ENCODE measurements at places on chromosomes 1 and 21.

GRCh38 chr21:17732306-17732705 is 86.8 kb downstream of the C21orf91 start:
- DNase-seq = no peak

DNA sequence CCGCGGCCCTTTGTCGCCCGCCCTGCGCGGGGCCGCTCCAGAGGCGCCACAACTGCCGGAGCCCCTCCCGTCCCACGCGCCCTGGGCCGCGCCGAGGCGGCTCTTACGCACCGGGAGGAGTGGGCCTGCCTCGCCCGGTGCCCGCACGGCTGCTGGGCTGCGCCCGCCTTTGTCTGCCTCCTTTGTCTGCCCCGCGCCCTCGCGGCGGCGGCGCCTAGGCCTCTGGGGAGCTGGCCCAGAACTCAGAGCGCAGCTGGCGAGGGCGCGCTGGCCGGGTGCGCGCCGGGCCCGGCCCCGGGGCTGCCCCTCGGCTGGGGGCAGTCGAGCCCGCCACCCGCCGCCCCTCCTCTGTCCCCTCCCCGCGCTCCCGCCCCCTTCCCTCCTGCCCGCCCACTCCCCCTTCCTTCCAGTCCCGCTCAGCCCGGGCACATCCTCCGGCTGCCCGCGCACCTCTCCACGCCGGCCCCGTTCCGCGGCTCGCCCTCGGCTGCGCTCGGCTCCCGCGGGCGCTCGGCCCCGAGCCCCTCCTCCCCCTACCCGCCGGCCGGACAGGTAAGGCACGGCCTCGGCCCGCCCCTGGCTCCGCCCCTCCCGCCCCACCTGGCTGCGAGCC is at the start of gene DRAXIN:
DRAXIN (plus strand) TSS at position 409 of the 613 bp plus-strand sequence. CDS start 14,549 bp downstream, outside the sequence.
- peak; percentile 42 for DNase-seq

DNA sequence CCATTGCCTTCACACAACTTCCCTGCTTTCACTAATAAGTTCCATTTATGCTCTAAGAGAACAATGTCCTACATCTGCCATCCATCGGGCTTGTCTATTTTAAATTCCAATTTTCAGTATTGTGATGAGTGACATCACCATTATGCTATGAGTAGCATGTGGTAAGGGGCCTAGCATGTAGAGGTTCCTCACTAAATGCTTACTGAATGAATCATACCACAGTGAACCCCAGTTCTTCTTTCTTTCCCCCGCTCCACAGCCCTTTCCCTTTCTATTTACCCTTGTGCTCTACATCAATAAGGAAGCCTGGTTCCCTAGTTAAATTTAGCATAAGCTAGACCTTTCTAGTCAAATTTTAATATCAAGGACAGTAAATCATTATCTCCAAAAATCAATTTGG is 195.0 kb upstream of the RGS18 start:
- DNase-seq = no peak

DNA sequence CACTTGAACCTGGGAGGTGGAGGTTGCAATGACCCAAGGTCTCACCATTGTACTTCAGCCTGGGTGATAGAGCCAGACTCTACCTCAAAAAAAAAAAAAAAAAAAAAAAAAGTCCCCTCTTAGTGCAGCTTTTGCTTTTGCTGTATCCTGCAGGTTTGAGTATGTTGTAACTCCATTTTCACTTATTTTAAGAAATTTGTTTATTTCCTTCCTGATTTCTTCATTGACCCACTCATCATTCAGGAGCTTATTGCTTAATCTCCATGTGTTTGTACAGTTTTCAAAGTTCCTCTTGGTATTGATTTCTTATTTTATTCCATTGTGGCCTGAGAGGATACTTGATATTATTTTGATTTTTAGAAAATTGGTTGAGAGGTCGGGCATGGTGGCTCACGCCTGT is 50.9 kb upstream of the AK4 start:
- no peak for DNase-seq

- no peak for DNase-seq
These were observed 29.0 kb upstream of the PRRX1 start for GRCh38 chr1:170634824-170635410.

- no peak for DNase-seq
These were observed 19.8 kb downstream of the SLC37A1 start for GRCh38 chr21:42533306-42533962.

GRCh38 chr21:26843933-26844257 is 1.3 kb downstream of the ADAMTS1 start:
- no peak for DNase-seq

DNA sequence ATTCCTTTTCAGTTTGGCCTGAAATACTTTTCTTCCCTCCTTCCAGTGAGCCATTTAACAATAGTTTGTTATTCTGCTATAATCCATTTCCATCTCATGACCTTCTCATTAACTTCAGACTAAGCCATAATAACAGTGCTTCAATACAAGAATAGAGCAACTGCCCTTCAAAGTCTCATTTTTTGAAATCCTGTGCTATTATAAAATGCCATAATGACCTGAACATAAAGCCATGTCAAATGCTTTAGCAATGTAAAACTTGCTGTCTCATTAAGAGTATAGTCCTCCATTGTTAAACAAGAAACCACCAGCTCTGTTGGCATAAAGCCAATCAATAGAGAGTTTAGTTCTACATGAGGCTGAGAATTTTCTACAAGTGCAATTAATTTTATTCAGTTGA is 9.6 kb upstream of the PIGK start:
- no peak for DNase-seq

DNA sequence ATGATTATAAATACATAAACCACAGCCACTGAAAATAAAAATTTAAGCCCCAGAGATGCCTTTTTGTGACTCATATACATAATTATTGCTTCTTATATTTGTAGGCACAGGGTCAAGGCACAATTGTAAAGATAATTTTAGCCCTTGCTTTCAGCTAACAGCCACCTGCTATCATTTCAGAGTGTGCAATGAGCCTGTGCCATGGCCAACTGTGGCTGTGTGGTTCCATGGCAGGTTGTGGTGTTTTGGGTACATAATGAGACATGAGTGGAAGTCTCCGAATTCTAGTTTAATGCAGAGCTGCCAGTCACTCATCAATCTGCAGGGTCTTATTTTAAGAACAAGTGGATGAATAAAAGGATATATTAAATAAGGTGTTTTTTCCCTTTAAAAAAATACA is 346.9 kb upstream of the SNX7 start:
- DNase-seq = no peak

Data from T47D (cell line).